Stimulated activated CD4-positive, alpha-beta T cell treated with anti-CD3 and anti-CD28 coated beads, Interleukin-1b, Interleukin-23, amount 100 ng/mL, for 48 hours (primary cell): ENCODE measurements at places on chromosomes 1 and 21.

- no peak for DNase-seq
Observed at GRCh38 chr21:35120631-35121180, 71.6 kb upstream of the RUNX1 start.

GRCh38 chr1:81073580-81073979, 727.2 kb upstream of the ADGRL2 start:
- DNase-seq, result no peak

DNA sequence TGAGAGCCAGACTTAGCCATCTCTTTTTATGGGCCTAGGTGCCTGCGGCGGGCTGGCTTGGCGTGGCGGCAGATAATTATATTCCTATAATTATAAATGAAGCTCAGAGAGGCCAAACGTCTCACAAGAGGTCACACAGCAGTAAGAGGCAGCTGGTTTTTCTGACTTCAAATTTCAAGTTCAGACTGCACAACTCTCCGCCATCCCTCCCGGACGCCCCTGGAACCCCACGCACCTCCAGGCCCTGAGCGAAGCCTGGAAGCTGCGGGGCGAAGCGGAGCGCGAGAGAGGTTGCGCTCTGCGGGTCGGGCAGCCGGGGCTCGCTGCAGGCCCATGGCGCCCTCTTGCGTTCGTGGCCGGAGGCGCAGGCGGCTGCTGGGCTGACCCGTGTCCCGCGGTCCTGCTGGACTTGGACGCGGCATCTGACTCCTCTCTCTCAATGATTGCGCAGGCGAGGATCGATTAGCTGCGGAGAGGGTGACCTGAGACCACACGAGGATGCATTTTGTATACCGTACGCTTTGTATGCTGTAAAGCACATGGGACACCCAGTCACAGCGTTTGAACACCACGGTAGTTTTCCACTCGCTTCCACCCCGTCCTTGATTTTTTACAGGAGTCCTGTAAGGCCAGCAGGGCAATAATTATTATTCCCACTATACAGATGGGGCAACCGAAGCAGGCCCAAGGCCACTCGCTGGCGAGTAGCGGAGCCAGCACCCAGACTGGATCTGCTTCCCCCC, 272.7 kb downstream of the FOXD2 start:
- DNase-seq, result peak; percentile 60

DNA sequence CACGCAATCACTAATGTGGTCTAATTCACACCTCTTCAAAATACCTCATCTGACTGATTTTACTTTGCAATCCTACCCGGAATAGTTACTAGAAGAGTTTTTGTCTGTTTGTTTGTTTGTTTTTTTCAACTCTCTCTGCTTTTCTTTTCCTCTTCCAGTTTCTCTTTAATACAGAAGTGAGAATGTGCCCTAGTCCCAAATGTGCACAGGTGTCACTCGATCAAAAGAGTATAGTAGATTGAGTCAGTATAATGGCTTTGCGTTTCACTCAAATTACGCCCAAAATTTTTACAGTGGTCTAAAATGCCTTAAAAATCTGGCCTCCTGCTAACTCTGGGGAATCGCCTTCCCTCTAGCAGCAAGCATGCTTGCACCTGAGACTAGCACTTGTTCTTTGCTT, 1536.8 kb downstream of the KCNT2 start:
- DNase-seq, result no peak

- DNase-seq, result no peak
Observed at GRCh38 chr1:69693921-69694675, 126.4 kb downstream of the LRRC7 start.

- DNase-seq, result no peak
Observed at GRCh38 chr1:242651817-242652216, 127.3 kb upstream of the PLD5 start.

DNA sequence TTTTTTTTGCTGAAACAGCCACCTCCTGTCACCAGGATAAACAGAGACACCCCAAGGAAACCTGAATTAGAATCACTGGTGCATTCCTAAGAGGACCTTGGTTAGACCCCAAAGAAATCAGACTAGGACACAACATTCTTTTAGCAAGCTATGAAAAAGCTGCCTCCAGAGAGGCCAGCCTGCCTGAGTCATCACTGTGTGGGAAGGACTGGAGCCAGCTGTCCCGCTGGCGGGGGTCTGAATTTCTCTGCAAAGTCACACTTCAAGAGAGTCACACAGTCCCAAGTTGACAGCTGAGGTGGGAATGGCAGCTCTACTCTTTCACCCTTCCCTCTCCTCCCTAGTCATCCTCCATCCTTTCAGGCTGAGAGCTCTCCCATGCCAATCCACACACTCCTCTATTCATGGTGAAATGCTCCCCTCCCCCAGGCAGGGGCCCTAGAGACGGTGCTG, 405.0 kb upstream of the POU3F1 start:
- DNase-seq, result no peak

GRCh38 chr1:183548116-183548515, 42.1 kb downstream of the NCF2 start:
- DNase-seq, result no peak

GRCh38 chr1:55632906-55633305, 417.7 kb upstream of the USP24 start:
- no peak for DNase-seq

DNA sequence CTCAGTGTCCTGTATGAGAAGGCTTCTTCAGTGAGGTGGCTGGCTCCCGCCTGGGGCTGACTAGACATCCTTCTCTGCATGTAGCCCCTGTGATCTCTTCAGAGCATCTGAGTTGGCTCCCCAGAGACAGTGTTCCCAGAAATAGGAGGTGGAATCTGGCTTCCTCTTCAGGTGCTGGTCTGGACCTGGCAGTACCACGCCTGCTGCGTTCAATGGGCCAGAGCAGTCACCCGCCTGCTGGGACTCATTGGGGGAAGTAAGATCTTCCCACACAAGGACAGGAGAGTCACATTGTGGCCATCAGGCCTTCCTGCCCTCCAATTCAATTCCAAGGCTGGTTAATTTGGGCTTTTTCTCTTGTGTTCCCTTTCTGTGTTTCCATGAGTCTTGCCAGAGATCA, 51.0 kb downstream of the ADARB1 start:
- DNase-seq, result no peak

GRCh38 chr1:176056312-176056711, 150.8 kb downstream of the COP1 start:
- no peak for DNase-seq

- no peak for DNase-seq
Observed at GRCh38 chr1:113976609-113977278, 2.5 kb upstream of the OLFML3 start.

DNA sequence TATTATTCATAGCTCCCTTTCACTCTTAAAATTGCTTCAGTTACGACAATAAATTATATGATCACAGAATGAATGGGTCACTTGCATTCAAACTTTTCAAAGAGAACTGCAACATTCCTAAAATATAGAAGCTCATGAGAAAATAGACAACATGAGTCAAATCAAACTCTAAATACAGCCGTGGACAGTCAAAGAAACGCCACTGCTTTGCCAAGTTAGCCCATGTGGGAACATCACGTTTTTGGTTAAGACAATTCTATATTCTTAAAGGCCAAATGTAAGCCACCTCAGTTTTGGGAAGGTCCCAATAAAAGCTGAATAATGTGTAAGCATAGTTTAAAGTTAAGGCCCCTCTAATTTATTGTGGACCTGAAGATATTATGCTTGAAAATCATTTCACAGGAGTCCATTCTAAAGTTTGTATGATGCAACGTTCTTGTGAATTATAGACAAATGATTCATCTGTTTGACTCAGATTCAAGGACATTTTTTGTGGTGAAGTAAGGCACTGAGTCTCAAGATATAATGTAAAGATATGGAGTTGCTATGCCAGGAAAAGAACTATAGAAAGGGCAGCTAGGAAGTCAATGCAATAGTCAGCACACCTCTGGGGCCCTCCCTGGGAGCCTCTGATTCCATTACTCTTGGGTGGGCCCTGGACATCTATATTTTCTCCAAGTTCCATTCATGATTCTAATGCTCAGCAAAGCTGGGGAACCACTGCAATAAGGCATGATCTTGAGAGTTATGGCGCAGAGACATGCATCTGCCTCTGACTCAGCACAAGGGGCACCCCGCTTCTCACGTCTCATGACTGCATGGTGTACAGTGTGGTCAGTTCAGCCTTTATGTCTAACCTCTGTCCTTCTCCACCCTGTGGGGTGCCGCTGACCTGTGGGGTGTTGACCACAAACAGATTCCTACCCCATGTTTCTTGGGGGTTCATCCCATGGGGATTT, 33.9 kb downstream of the ETS2 start:
- DNase-seq, result peak; percentile 54
